AML-193 (cell line): ENCODE measurements at places on chromosomes 16 and 17.
A peak's percentile ranks its signal among the peaks of the same experiment; 100 is the strongest.

GRCh38 chr17:44840936-44841335 is 6.7 kb upstream of the HIGD1B start:
- no peak for DNase-seq

DNA sequence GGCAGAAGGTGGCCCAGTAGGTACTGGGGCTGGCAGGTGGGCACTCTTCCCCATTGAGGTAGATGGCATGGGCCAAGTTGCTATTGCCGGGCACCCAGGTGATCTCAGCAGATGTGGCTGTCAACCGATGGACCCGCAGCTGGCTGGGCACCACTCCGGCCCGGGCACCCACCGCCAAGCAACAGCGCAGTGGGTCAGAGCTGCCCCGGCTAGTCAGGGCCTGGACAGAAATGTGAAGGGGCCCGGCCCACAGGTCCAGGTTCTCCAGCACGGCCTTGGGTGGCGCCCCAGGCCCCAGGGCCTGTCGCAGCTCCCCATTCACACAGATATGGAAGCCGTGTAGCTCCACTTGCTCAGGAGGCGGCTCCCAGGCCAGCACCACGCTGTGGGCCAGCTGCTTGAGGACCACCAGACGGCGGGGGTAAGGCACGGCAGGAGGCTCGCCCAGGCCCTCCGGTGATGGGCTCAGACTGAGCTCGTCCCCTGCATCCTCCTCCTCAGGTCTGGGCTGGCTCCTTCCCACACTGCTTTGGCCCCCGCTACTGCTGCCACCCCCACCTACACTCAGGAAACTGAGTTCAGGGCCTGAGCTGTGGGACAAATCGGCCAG is 16.5 kb downstream of the TSPOAP1 start:
- no peak for DNase-seq

- DNase-seq: peak; percentile 63
These were observed at the start of gene TRAP1 for GRCh38 chr16:3717235-3718018. TSS of gene TRAP1 (minus strand) at chr16:3717524. CDS start at chr16:3717508, 16 bp downstream.

DNA sequence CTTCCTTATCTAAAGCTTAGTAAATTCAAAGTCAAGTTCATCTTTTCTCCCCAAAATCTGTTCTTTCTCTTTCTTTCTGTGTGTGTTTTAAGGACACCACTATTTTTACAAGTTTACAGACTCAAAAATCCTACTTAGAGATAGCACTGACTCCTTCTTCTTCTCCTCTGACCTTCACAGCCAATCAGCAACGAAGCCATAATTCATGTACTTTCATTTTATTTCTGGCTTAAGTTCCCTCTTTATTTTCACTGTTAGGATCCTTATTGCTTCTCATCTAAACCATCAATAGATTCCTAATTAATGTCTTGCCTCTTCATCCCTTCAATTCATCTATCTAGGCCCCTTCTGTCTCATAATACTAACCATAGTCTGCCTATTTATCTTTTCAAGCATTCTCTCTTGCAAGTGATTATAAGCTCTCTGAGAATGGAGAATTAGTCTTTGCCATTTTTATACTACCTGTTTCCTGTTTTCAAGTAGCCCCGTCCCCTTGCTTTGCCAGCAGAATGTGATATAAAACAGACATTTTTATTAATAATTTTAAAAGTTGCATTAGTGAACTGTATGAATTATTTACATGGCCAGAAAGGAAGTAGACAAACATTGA is 27.0 kb downstream of the CDC27 start:
- DNase-seq: no peak

- DNase-seq: peak; percentile 29
These were observed 13.6 kb upstream of the PPM1D start for GRCh38 chr17:60586288-60586974.

- DNase-seq: no peak
These were observed 151.0 kb downstream of the SHISA9 start for GRCh38 chr16:13052431-13052830.

DNA sequence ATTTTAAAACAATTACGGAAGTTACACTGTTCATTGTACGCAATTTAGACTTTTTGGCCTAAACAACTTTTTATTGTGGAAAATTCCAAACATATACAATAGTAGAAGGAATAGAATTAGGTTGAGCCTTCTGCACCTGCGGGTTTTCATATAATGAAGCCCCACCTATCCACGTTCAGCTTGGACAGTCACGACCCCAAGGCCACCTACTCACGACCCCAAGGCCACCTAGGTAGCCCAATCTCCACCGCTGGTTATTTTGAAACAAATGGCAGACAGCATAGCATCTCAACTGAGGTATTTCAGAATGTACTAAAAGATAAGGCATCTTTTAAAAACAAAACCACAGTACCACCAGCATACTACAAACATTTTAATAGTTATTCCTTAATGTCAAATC is 631 bp downstream of the NLRC5 start:
- no peak for DNase-seq

GRCh38 chr17:72579990-72580320 is 459.1 kb downstream of the SOX9 start:
- DNase-seq: no peak

DNA sequence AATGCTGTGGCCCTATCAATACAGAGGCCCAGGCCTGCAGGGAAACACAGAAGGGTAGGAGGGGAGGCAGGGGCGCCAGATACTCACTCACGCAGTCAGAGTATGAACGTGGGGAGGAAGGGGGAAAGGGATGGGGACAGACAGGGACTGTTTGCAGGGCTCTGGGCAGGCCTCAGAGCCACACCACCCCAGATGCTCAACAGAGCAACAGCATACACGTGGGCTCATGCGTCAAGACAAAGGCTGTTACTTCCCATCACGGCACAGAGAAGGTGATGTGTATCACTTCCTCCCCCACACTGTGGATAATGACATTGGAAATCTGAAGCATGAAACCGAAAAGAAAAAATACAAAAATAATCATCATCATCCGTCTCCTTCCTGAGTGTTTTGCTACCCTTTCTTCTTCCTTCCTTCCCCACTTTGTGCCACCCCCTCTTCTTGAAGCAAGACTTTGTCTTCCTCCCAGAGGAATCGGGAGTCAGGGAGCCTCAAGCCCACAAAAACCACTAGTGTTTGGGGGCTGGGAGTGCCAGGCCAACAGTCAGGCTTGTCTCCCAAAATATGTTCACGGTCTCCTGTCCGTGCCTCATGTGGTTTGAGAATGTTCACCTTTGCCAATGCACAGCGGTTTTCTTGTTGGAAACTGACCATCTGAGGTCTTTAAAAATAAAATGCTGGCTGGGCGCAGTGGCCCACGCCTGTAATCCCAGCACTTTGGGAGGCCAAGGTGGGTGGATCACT is 20.1 kb downstream of the SLC39A11 start:
- no peak for DNase-seq

DNA sequence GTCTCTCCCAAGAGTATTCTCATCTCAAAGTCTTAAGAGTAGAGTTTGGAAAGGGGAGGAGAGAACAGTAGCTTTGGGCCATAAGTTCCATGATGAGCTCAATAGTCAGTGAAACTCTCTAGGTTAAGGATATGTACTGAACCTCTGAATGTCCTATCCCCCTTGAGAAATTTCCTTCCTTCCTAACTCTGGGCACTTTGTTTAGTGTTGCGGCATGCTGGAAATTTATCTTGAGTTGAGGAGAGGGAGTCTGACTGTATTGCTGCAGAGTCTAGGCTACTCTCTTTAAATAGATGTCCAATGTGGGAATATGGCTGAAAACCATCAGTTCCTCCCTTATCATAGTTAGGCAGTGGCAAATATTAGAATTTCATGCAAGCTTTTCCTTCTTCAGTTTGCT is 16.1 kb downstream of the MRTFB start:
- DNase-seq: no peak

DNA sequence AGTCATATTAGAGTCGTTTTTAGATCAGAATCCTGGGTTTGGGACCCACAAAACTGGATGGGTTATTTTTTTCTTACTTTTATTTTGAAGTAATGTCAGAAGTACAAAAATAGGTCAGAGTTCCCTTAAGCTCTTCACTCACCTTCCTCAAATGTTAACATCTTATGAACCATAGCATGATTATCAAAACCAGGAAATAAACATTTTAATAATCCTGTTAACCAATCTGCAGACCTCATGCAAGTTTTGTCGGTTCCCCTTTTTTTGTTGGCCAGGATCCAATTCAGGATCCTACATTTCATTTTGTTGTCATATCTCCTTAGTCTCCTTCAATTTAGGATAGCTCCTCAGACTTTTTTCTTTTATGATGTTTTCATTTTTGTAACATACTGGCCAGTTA is 162.0 kb downstream of the CHD9 start:
- DNase-seq: peak; percentile 78

DNA sequence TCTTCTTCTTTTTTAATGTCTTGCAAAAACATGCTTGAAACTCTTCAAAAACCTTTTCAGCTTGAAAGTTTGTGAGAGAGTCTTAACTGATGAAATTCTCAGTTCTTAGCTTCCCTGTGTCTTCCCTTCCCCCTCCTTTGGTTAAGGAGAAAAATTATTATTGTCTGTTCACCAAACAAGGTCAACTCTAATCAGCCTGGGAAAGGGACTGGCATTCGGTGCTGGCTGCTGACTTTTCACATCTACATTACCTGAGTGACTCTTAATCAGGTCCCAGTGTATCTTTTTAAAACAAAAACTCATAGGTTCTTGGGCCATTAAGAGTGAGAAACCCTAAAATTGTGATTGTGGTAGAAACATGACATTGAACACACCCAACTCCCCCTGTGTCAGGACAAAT is 39.1 kb upstream of the AXIN2 start:
- DNase-seq: no peak

DNA sequence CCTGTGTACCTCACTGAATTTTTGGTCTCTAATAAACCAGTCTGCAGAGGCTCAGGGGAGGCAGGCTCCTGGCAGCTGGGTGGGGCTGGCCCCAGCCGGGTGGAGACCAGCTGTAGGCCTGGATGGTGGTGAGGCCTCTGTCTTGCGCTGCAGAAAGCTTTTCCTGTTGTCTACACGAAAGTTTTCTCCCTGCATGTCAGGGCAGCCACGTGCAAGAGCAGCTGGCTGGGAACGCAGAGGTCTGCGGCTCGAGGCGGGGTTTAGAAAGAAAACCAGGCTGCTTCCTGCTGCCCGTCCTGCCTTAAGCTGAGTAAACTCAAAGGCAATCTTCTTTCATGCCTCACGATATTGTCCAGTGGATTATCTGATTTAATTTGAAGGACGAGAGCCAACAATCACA is 2.4 kb downstream of the SERPINF1 start:
- peak; percentile 27 for DNase-seq
